ENCODE measurements at places on chromosomes 2 and 18.

- DNase-seq: no peak
Measured at GRCh38 chr2:3604991-3605961, 10.4 kb downstream of the COLEC11 start.

DNA sequence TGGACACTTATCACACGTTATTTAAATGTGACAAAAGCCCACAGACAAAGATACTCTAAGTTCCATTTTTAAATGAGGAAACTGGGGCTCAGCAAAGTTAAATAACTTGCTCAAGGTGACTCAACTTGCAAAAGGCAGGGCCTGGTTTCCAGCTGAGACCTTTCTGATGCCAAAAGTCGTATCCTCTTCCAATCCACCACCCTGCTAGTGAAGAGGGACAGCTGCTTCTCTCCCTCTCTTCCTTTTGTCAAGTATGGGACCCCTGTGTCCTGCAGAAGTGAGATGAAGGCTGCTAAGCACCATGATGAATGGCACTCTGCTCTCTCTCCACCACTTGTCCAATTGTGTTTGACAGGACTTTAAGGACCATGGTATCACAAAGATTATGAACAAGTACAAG is 140.9 kb downstream of the DYM start:
- DNase-seq: no peak

DNA sequence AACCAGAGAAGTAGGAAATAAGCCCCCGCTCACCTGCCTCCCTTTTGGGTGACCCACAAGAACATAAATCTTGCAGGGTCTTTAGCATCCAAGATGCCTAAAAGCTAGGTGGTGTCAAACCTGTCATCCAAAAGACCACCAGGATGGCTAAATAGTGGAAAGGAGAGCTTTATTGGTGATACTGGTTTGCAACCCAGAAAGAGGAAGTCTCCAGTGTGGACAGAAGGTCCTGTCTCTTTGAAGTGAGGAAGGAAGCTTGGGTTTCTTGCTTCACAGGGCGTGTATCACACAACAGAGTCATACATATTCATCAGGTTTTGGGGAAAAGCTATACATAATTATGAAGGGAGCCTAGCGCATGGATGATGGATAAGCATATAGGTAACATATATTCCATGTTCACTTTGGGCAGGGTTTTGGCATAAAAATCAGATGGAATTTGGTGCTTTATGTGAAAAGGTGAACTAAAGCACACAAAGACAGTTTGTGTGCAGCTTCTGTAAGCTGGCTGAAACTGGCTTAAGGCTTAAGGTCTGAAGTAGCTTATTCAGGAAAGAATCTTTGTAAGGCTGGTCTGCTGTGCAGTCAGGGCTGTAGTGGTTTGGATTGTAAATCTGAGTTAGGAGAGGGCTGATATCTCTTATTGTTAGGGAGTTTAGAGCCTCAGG is 102.2 kb upstream of the MSH2 start:
- DNase-seq: no peak

- no peak for DNase-seq
Measured at GRCh38 chr2:169673921-169674320, 20.3 kb downstream of the CFAP210 start.

DNA sequence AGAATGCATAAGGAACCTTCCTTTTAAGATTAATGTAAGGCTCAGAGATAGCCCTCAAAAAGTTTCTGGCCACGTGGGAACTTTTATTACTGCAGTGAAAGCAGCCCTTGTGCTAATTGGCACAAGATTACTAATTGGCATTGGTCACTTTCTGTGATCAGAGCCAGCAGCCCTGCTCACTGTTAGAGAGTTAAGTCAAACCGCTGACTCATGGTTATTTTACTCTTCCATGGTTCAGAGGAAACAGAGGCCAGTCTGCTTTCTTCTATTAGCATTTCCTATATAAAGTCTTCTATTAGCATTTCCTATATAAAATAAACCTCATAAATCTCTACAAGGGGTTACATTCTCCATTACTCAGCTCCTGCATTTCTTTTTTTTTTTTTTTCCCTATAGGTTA is 1.5 kb upstream of the SLC35G4 start:
- no peak for DNase-seq

GRCh38 chr2:134550566-134551164 is 168.1 kb downstream of the TMEM163 start:
- DNase-seq: no peak

GRCh38 chr2:182228073-182228473 is 198.8 kb downstream of the PDE1A start:
- no peak for DNase-seq

- DNase-seq: no peak
Measured at GRCh38 chr18:59613903-59614302, 83.3 kb downstream of the CCBE1 start.

DNA sequence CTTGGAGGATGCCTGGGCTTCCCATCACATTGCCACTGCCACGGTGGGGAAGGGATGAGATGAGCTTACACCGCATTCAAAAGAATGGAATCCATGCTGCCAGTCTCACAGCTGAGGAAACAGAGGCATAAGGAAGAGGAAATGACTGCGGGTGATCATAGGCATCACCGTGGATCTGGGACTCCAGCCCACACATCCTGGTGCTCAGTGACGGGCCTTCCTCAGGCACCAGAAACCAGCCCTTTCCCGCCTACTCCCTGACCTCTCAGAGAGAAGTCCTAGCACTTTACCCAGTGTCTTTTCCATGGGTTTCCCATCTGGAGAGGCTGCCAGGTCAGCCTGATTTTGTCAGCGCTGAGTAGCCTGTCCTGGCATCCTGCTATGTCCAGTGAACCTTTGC is 5.3 kb upstream of the PLB1 start:
- DNase-seq: no peak

DNA sequence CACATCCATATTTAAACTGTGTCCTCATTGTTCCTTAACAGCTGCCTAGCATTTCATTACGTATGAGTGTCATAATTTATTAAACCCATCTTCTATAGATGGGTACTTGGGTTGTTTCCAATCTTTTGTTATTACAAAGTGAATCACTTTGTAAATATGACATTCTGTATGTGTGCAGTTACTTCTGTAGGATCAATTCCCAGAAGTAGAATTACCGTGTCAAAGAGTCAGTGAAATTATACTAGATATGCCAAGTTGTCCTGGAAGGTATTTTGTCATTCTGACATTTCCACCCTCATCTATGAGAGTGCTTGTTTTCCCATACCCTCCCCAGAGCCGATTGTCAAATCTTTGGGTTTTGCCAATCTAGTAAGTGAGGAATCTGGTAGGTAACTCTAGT is 194.5 kb upstream of the APCDD1 start:
- DNase-seq: no peak

GRCh38 chr2:162926501-162926900 is 87.9 kb upstream of the KCNH7 start:
- no peak for DNase-seq

DNA sequence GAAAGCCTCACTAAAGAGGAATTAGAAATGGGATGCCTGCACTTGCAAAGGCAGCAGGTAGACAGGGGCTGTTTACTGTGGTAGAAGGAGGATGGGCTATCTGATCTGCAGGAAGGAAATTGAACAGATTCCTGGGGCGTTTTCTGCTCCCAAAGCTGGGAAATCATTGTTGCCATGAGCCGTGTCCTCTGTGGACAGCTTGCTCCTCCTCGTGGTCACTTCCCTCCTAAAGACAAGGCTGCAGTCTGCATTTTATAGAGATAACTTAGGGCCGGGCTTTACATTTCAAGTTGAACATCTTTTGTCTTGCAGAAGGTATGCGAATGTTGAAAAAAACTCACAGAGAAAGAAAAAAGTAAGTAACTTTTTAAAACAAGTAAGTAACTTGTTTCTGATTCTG is 50.9 kb downstream of the DCDC2C start:
- no peak for DNase-seq

DNA sequence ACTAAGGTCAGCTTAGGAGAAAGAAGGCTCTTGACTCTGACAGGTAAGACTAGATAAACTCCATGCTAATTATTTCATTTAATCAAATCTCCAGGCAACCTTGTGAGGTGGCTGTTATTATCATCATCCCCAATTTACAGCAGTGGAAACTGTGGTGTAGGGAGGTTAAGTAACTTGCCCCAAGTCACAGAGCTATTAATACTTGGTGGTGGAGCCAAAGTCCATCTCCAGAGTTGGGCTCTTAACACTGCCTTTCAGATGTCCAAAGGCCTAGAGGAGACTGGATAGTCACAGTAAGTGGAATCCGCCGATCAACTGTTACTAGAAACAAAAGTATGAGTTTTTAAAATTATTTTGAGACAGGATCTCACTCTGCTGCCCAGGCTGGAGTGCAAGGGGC is 46.6 kb upstream of the SP3 start:
- no peak for DNase-seq

DNA sequence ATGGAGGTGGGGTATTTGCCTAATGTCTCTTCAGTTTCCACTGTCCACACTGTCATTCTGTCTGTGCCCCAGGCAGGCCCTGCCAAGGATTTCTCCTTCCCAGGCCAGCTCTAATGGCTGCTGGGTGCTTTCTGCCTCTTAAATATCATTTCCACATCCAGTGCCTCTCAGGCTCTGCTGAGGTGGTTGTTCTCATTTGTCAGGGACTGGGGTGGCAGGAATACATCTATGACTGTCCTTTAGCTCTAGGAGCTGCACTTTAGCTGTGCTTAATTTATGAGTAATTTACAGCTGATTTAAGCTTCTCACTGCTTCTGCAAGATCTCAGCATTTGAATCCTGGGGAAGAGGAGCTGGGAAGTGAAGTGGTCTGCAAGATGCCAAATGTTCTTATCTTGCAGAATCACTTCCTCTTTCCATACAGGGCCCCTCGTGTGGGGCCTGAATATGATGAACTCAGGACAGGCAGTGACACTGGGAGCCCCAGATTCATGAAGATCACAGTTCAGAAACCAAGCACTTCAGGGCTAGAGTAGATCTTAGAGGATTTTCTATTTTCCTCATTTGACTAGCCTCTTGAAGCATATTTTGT is 150.2 kb downstream of the FSHR start:
- no peak for DNase-seq

DNA sequence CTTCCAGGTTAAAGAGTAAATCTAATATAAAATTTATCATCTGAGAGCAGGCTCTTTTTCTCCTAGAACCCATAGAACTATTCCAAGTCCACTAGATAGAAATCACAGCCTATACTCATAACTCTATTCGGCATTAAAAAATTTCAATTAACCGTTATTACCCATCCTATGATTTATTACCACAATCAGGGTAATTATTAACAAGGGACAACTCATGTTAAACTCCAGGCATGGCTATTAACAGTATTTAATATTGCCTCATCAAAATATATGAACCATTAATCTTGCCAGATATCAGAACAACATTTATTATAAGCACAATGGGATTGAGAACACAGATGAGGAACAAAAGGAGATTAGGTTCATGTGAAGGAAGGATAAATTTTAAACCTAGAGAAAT is 136.8 kb upstream of the RIOK3 start:
- no peak for DNase-seq

DNA sequence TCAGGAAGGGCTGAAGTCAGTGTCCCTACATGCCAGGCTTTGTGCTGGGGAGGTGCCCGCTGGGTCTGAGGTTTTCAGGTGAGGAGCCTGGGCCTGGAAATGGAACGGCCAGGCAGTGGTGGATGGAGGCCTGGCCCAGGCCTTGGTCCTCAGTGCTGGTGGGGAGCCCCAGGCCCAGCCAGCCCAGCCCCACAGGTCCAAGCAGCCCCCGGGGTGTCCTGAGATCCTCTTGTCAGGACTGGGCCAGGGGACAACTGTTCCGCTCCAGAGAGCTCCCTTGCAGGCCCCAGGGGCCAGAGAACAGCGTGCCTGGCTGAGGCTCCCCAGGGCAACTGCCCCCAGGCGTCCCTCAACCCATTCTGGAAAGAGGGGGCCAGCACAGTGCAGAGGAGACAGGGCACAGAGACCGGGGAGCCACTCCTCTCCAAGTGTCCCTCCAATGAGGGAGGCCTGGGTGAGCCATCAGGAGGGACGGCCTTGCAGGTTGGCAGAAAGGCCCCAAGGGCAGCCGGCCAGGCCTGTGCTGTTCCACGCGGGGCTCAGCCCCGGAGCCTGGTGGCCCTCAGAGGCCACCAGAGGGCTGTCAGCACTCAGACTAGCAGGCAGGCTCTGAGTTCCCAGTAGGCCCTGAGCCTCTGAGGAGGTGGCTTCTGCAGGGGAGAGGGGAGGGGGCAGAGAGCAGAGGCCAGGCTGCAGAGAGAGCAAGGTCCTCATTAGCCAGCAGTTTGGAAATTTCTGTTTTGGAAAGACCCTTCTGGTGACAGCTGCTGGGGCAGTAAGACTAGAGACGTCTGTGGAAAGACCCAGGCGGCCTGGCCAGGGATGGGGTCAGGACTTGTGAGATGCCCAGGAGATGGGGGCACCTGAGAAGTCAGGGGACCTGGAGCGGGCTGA is 29.4 kb upstream of the SNED1 start:
- no peak for DNase-seq

DNA sequence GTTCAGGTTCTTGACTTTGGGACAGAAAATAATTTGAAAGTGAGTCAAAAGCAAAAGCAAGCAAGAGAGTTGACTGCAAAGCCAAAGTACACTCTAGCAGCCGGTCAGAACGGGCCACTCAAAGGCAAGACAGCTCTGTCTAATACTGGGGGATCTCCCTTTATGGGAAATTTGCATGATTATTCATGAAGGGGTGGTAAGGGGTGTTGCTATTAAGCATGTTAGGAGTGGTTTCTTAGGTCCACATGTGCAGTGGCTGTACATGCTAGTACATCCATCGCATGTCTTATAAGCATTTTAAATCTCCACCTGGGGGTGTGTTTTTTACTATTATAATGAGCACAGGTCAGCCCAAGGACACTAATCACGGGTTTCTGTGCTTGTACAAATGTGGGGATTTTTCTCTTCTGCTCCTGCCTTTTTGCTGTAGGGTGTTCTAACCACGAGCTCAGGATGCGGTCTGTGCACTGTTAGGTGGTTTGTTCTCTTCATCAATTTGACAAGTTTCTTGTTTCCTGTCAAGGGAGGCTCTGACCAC is 60.2 kb upstream of the SPP2 start:
- no peak for DNase-seq

GRCh38 chr2:161049559-161049958 is 110.7 kb upstream of the TANK start:
- DNase-seq: no peak

DNA sequence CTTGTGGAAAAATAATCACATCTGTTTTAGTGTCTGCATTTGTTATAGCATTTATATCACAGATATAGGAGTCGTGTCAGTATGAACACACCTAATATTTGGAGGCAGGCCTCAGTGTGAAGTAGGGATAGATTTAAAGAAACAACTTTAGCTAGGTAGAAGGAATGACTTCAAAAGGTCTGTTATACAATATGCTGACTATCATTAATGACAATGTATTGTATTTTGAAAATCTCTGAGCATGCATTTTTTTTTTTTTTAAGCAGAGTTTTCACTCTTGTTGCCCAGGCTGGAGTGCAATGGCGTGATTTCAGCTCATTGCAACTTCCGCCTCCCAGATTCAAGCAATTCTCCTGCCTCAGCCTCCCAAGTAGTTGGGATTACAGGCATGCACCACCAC is 248.3 kb downstream of the EN1 start:
- DNase-seq: no peak

All from stimulated activated CD4-positive, alpha-beta T cell treated with anti-CD3 and anti-CD28 coated beads, Interleukin-15, amount 100 ng/mL, for 1 hour (primary cell).